ENCODE measurements at places on chromosomes 6 and 20. TPM values are rescaled to one million over a fixed set of nuclear protein-coding genes. Genes with fewer than 3 reads are reported as not detected.

Gene KHDC1L
- total RNA-seq = not detected

Gene STMND1
- total RNA-seq = not detected

Gene CD93
- total RNA-seq = 8.6 TPM

Gene ANKEF1
- total RNA-seq = 0.72 TPM

Gene PRDM13
- not detected for total RNA-seq

Gene OR2H1
- total RNA-seq = not detected

Gene HLA-E
- total RNA-seq = 140 TPM

Gene TRDN
- not detected for total RNA-seq

Gene ADGRF1
- total RNA-seq = not detected

Gene CST2
- total RNA-seq = not detected
